Karpas-422 (cell line): ENCODE measurements at places on chromosomes 16 and 17. TPM values are rescaled to one million over a fixed set of nuclear protein-coding genes. Genes with fewer than 3 reads are reported as not detected.

The RNU2-1 gene
- total RNA-seq = not detected in 2 replicates

The ANKRD40CL gene
- not detected in 2 replicates for total RNA-seq

The RHBDF1 gene
- 0.43 TPM in 1 of 2 replicates, not detected in the other for total RNA-seq

The TAC4 gene
- total RNA-seq = not detected in 2 replicates

The KCNJ16 gene
- not detected in 2 replicates for total RNA-seq

The UBE2I gene
- total RNA-seq = 53.7 and 78.1 TPM in 2 replicates

The EVI2B gene
- total RNA-seq = 0.76 and 5.0 TPM in 2 replicates

The GSDMA gene
- total RNA-seq = not detected in 2 replicates

The DPEP2 gene
- not detected in 2 replicates for total RNA-seq

The NOL3 gene
- 0.15 and 1.8 TPM in 2 replicates for total RNA-seq

The IRX3 gene
- total RNA-seq = not detected in 2 replicates

The TMEM114 gene
- not detected in 2 replicates for total RNA-seq

The PIMREG gene
- total RNA-seq = not detected in 2 replicates

The ZP2 gene
- not detected in 2 replicates for total RNA-seq

The PRAC2 gene
- not detected in 2 replicates for total RNA-seq

The PMP22 gene
- not detected in 2 replicates for total RNA-seq

The TP53TG3F gene
- total RNA-seq = not detected in 2 replicates

The SAMD14 gene
- not detected in 2 replicates for total RNA-seq

The C16orf96 gene
- not detected in 2 replicates for total RNA-seq

The DPEP2NB gene
- total RNA-seq = not detected in 2 replicates

The B4GALNT2 gene
- not detected in 2 replicates for total RNA-seq

The RAB26 gene
- 12.8 and 15.0 TPM in 2 replicates for total RNA-seq

The AXIN2 gene
- not detected in 2 replicates for total RNA-seq

The TNFSF13 gene
- 0.90 and 4.0 TPM in 2 replicates for total RNA-seq

The LITAFD gene
- total RNA-seq = 0.45 TPM in 1 of 2 replicates, not detected in the other

The PLA2G10 gene
- not detected in 2 replicates for total RNA-seq

The ZNF23 gene
- 8.9 and 13.6 TPM in 2 replicates for total RNA-seq

The MPHOSPH6 gene
- total RNA-seq = 22.2 and 31.2 TPM in 2 replicates

The HYDIN gene
- total RNA-seq = not detected in 2 replicates

The TM4SF5 gene
- total RNA-seq = not detected in 2 replicates

The VPS4A gene
- total RNA-seq = 18.3 and 32.2 TPM in 2 replicates

The RRAD gene
- total RNA-seq = not detected in 2 replicates

The NKD1 gene
- total RNA-seq = not detected in 2 replicates

The TRPV2 gene
- 14.2 and 30.1 TPM in 2 replicates for total RNA-seq

The EPN3 gene
- not detected in 2 replicates for total RNA-seq

The KCNJ12 gene
- 0.22 and 1.1 TPM in 2 replicates for total RNA-seq

The CD7 gene
- total RNA-seq = not detected in 2 replicates

The TEKT1 gene
- total RNA-seq = not detected in 2 replicates

The KRTAP2-1 gene
- not detected in 2 replicates for total RNA-seq

The CDC6 gene
- total RNA-seq = 14.6 and 16.4 TPM in 2 replicates

The NPTX1 gene
- total RNA-seq = not detected in 2 replicates

The TPPP3 gene
- not detected in 2 replicates for total RNA-seq

The WNT9B gene
- total RNA-seq = not detected in 2 replicates

The MEAK7 gene
- total RNA-seq = 8.7 and 10.7 TPM in 2 replicates

The GUCY2D gene
- total RNA-seq = not detected in 2 replicates

The OMG gene
- 0.11 TPM in 1 of 2 replicates, not detected in the other for total RNA-seq

The PPP1R1B gene
- not detected in 2 replicates for total RNA-seq

The HES7 gene
- 0.37 and 2.1 TPM in 2 replicates for total RNA-seq

The SPATA22 gene
- not detected in 2 replicates for total RNA-seq

The ZDHHC7 gene
- 22.5 and 27.8 TPM in 2 replicates for total RNA-seq
